DND-41 (cell line): ENCODE measurements at places on chromosomes 7 and 10.

DNA sequence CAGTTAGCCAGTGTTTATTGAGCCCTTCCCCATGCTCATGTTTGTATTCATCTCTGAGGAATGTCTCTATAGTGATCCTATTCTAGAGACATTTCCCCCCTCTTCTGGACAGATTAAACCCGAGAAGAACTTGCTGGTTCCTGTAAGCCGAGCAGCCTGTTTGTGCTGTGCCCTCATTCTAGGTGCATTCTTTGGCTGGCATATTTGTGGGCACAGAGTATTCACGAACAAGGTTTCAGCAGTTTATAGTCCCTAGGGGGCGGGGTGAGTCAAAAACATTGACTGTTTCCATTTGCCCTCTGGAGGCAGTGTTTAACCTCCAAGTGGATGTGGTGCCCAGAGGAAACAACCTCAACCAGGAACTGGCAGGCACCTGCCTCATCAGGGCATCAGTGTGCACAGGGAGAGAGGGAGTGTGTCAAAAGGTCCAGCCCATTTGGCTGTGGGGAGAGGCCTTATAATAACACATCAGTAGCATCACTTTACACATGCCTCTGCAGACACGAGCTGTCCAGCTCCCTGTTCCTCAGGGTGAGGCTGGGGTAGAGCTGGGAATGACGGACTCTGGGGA is 273.3 kb upstream of the LRGUK start:
- DNase-seq, result peak; percentile 60

DNA sequence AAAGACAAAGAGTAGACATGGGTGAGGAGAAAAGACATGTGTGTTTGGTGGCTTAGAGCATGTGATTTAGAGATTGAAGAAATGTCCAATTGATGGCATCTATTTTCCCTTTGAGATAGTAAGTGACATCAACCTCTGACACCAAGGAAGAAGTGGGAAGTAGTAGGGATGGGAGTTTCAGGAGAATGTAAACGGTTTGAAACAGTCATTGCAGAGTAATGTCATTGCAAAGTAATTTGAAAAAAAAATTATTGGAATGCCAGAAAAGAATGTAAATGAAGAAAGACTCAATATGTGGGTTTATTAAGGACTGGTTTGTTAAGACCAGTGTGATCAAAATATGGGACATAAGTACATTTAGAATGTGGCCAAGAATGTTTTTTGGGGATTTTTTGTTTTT is 26.6 kb downstream of the GNG11 start:
- DNase-seq, result no peak

GRCh38 chr7:94044806-94045205 is 40.7 kb upstream of the BET1 start:
- DNase-seq, result no peak

DNA sequence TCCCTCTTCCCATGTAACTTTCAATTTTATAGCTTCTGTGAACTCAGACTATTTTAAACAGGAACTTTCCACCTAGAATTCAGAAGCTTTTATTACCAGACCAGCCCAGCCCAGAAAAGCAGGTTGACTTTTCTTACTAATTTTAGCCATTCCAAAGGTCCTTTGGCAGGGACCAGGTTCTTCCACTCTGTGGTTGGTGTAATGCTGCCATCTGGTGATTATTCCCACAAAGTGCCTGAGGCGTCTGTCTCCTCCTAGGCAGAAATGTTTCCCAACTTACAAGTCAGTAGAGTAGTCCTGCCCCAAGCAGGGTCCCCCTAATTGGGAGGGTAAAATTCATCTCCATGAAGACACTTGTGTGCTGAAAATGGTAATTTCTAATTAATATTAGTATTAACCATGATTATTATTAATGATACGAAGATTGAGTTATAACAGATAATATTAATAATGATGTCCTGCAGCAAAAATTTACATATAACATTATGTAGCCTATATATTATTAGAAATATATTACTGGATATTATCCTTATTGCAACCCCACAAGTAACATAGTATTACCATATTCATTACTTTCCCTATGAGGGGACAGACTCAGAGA is 53.0 kb upstream of the PPP1R17 start:
- DNase-seq, result peak; percentile 19

DNA sequence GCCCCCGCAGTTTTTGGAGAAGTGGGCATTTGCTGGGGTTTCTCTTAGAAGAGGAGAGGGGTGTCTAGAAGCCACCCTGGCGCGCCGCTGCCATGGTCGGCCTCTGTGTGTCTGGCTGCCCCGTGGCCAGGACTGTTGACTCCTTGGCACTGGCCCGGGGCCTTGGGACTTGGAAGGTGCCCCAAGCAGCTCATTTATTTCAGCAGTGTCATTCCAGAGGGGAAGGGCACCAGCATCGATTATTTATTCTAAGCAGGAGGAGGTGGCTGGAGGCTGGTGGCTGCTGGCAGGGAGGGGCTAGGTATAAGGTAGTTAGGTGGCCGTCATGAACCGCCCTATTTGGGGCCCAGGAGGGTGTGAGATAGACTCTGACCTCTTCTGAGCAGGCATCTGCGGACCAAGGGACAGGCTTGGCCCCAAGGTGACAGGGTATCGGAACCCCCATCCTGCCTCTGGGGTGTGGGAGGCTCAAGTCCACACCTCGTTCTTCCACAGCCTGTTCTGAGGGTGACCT is 1.6 kb downstream of the GTF2IRD1 start:
- no peak for DNase-seq

DNA sequence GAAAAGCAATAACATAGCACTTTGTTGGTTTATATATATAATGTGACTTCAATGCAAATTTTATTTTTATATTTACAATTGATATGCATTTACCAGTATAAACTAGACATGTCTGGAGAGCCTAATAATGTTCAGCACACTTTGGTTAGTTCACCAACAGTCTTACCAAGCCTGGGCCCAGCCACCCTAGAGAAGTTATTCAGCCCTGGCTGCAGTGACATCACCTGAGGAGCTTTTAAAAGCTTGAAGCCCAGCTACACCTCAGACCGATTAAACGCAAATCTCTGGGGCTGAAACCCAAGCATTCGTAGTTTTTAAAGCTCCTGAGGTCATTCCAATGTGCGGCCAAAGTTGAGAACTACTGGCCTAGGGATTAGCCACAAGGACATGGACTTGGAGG is 155.0 kb upstream of the LANCL2 start:
- no peak for DNase-seq

DNA sequence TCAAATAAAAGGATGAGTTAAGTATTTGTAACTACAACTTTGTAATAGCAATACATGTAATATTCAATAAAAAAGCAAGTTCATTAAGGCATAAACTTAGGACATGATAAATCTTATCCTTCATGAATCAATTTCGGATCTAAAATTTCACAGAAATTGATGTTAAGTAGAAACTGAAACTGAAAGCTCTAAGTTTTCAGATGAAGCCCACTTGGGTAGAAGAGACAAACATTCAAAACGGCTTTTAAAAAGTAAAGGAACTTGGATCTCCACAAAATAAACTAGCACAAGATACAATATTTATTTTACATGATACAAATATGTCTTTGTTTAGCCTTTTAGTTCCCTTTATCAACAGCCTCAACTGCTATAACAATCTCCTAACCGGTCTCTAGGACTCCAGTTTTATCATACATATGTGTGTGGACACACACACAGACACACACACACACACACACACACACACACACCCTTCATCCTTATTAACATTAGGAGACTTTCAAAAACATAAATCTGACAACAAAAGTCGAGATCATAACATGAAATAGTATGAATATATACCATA is 83.7 kb downstream of the USP6NL start:
- peak; percentile 20 for DNase-seq

DNA sequence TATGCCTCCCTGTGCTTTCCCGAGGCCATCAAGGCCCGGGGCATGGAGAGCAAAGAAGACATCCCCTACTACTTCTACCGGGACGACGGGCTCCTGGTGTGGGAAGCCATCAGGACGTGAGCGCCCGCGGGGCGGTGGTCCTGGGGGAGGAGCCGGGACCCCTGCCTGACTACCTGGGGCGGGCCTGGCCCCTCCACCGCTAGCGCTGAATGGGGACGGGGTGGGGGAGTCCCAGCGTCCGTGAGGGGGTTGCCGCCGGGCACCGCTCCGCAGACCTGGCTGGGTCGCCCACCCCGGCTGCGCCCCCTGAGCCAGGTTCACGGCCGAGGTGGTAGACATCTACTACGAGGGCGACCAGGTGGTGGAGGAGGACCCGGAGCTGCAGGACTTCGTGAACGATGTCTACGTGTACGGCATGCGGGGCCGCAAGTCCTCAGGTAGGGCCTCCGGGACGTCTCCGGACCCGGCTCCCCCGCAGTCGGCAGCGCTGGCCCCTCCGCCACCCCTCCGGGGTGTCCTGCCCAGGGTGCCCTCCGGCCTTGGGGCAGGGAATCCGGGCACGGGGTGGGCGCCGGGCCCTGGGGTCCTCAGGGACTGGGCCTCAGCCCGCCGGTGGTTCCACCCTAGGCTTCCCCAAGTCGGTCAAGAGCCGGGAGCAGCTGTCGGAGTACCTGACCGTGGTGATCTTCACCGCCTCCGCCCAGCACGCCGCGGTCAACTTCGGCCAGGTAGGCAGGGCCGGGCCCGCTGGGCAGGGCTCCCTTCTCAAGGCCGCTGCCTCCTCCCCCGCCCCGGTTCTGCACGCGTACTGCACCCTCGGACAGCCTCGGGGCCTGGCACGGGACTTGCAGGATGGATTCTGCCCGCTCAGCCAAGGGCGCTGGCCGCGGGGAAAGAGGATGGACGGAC is 69.3 kb downstream of the ALOX5 start:
- DNase-seq, result no peak
